ENCODE measurements at places on chromosomes 4 and X.
A peak's percentile ranks its signal among the peaks of the same experiment; 100 is the strongest.

DNA sequence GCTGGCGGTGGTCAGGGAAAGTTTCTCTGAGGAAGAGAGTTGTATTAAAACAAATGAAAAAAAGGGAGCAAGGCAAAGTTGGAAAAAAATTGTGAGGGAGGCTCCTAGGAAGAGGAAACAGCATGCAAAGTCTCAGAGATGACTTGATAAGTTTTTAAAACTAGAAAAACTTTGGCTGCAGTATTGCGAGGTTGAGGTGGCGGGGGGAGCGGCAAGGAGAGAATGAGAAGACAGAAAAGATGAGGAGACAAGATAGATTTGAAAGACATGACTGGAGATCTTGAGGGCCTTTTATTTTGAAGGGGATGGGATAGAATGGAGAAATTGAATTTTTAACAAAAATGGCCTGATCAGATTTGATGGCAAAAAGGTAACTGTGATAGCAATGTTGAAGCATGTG, 4.8 kb upstream of the UBE2D3 start:
- DNase-seq, result no peak

- peak; percentile 15 for DNase-seq
These were observed 415.1 kb upstream of the MAD2L1 start for GRCh38 chr4:120481756-120482155.

- DNase-seq, result peak; percentile 53
These were observed 213.1 kb upstream of the FAT1 start for GRCh38 chr4:186936496-186937375.

DNA sequence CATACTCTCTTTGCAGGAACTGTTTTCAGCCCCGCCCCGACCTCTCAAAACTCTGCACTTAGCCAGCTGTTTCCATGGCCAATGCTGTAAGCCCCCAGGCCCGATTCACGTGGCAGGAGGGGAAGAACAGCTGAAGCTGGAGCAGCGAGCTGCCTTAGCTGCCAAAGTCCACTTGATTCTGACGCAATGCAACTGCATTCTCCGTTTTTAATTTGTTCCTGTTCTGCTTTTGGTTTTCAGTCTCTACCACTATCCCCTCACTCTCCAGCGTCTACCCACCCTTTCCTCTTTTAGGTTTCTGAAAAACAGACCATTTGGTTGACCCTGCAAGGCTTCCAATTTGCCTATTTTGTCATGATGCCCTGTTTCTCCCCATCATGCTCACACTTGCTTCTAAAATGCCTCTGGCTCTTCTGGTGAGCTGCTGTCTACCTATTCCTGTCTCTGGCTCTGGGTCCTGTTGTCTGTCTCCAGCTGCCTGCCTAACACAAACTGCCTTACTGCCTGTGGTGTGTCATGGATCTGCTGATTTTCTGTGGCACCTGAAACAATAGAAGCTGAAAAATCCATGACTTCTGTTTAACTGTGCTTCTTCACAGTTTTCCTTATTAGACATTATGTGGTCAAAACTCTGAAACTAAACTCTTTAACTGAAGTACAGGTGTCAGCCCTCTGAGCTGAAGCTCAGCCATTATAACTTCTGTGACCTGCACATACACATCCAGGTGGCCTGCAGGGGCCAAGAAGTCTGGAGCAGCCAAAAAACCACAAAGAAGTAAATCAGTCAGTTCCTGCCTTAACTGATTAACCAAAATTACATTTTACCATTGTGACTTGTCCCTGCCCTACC, 160.5 kb upstream of the AGTR2 start:
- peak; percentile 77 for DNase-seq

- no peak for DNase-seq
These were observed 671.9 kb downstream of the TRIML1 start for GRCh38 chr4:188811121-188811520.

- no peak for DNase-seq
These were observed 727.8 kb upstream of the LCORL start for GRCh38 chr4:18749391-18749790.

DNA sequence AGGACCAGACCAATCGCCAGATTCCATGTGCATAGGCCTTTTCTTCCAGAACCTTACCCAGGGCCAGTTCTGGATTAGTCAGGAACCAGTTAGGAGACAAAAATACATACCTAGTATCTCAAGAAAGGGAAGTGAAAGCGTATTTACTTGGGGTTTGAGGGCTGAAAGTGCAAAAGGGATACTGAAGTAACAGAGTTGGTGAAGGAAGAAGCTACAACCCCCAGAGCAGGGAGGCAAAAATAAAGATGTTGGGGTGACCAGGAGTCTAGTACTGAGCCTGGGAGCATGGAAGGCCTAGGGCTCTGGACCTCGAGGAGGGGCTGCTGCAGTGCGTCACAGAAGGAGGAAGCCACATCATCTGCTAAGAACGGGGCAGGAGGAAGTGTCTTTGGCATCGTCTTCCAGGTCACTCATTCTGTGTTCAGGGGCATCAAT, 38.3 kb downstream of the TKTL1 start:
- no peak for DNase-seq

GRCh38 chr4:53557669-53558064, 33.6 kb downstream of the LNX1 start:
- DNase-seq, result no peak

DNA sequence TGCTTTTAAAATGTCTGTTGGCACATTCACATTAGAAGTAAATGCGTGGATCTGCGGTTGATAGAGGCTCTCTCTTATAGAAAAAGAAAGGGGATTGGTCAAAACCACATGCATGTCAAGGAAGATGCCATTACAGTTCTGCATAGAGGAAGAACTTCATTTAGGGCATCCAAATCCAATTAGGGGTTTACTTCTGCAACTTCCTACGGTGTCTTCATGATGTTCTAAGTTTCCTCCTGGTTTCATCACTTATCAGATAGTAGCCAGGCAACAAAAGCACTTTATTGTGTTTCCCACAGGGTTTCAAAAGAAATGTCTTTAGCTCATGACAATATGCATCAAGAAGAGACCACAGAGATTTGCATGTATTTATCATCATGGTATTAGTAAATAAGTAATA, 136.0 kb upstream of the HPGD start:
- DNase-seq, result no peak

- DNase-seq, result no peak
These were observed 84.0 kb upstream of the JADE1 start for GRCh38 chr4:128725405-128726055.

GRCh38 chr4:15455290-15455689, 14.4 kb upstream of the CC2D2A start:
- no peak for DNase-seq

DNA sequence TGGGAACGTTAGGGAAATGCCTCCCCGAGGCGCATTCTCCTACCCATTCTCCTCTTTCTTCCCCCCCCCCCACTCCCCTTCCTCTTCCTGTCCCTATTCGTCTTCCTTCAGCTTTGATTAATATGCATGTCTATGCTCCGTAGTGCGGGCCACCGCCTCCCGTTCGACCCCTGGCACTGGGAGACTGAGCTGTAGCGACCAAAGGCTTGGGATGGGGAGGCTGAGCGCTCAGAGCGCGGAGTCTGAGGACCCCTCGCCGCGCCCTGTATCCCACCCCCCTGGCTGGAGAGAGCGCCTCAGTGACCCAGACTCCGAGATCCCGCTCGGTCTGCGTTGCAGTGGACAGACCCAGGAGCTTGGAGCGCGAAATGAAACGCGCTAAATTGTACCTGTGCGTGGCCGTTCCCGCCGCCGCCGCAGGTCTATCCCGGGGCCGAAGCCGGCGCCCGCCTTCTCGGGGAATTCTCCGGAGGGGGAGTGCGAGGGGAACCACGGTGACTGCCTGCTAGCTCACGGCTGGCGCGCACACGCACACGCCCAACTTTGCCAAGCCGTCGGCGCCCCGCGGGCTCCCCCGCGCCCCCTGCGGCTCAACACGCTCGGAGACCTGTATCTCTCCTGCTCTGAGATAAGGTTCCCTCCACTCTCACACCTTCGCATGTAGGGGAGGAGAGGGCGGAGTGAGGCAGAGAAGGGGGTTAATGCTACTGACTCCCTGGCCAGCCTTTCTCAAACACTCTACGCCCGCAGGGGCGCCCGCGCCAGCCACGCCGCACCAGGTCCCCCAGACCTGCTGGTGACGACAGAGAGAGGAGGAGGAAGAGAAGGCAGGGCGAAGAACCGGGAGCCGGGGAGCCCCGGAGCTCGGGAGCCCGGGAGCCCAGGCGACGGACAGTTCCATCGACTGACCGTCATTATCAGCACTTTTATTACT, 1.5 kb upstream of the PTCHD1 start:
- DNase-seq, result no peak

DNA sequence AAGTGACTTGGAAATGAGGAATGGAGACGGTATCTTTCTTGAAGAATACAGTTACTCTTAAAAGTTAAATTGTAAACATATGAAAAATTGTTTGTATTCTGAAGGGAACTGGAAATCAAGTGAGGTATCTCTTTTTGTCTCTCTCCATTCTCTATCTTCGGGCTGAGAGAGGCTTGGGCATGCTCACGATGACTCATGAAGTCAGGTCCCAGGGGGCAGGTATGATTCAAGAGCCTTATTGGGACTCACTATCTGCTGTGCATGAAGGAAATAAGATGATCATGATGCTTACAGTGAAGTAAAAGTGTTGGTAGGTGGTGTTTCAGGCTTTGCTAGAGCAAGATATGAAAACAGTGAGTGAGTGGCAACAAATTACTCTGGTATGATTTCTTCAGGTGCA, 200.4 kb upstream of the PITX2 start:
- no peak for DNase-seq

DNA sequence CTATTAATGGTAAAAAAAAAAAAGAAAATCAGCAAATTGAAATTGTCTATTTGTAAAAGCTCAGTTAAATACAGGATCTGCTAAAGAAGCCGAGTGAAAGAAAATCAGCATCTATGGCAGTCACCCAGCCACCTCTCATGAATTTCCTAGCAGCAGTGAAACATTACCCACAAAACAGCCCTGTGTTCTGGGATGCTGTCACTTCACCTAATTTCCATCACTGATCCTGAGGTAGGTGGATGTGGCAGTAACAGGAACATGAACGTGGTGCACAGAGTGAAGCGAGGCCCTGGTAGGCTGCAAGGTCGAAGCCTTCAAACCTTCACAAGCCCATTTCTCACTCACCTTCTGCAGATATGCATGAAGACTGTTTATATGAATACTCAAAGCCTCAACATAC, 65.2 kb downstream of the RXFP1 start:
- DNase-seq, result no peak

- DNase-seq, result no peak
These were observed 41.5 kb downstream of the ANK2 start for GRCh38 chr4:113090954-113091353.

DNA sequence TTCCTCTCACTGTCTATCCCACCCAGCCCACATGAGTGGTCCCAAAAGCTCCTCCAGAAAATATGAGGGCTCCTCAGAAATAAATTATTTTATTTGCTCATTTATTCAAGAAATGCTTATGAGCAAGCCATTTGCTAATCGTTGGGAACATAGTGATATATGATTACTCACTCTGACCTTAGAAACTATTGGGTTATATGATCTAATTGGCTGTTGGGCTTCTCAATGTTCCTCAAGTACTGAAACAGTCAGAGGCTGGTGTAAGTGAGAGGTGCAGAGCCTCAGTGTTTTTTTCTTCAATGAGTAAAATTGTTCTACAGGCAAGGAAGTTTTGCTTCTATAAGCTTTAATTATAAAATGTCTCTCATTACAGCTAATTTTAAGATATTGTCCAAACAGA, 893.8 kb upstream of the INTU start:
- DNase-seq, result no peak

- DNase-seq, result no peak
These were observed 821 bp downstream of the CXCL8 start for GRCh38 chr4:73741031-73741749.

GRCh38 chr4:47990145-47990544, 26.3 kb downstream of the CNGA1 start:
- DNase-seq, result no peak

DNA sequence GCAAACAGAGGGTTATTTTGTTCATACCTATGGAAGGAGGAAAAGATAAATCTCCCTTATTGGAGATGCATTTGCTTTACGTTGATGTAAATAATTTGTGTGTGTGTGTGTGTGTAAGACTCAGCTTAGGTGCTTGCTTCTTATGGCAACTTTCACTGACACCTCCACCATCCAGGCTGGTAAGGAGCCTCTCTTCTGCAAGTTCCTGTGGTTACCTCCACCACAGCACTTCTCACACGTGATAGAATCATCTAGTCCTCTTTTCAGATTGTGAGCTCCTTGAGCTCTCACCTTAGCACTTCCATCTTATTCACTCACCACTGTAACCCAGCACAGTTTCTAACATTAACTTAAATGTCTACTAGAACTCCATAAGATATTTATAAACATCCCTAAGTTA, 553.7 kb downstream of the FGF13 start:
- no peak for DNase-seq

DNA sequence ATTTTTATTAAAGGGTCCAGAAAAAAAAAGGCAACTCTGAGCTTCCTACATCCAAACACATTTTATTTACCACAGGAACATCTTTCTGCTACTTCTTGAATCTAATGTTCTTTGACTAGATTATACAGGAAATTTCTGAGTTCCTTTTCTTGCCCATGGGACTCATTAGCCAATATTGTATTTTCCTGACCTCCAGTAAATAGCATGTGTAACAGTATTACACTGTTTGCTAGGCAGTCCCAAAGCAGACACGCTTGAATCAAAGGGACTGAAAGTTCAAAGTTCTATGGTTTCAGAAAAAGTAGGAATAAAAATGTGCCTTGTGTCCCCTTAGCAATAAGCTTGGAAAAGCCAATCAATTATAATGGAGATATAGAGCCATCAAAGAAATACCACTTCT, 57.4 kb downstream of the MOSPD2 start:
- no peak for DNase-seq

DNA sequence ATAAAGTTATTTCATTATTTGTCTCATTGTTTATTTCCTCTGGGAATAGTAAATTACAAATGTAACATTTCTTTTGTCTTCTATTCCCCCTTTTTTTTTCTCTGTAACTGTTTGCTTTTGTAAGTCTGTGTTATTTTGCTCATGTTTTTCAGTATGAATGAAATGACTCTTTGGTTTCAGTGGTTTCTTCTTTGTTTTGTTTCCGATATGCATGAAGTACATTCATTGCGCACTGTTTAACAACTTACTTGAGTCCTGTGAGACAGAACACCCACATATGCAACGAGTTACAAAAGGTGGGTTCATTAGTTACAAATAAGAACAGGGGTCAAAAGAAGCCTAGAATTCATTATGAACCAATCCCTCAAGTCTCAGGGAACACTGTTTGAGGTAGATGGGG, 175.0 kb upstream of the UGT8 start:
- DNase-seq, result no peak

GRCh38 chr4:73103799-73104503, 34.4 kb upstream of the COX18 start:
- no peak for DNase-seq

- no peak for DNase-seq
These were observed 26.5 kb upstream of the SPANXN4 start for GRCh38 chrX:142999199-142999701.
